Testis (tissue), 5 donors: ENCODE measurements at places on chromosomes 6 and 20. TPM values are rescaled to one million over a fixed set of nuclear protein-coding genes. Genes with fewer than 3 reads are reported as not detected.
A peak's percentile ranks its signal among the peaks of the same experiment; 100 is the strongest.

- no peak for DNase-seq
Observed at GRCh38 chr20:24632581-24632980, 163.2 kb downstream of the SYNDIG1 start.

- DNase-seq: no peak
Observed at GRCh38 chr6:11618533-11618932, 81.0 kb downstream of the TMEM170B start.

GRCh38 chr6:90197854-90198496 lies 98.7 kb downstream of the BACH2 start:
- no peak for DNase-seq

DNA sequence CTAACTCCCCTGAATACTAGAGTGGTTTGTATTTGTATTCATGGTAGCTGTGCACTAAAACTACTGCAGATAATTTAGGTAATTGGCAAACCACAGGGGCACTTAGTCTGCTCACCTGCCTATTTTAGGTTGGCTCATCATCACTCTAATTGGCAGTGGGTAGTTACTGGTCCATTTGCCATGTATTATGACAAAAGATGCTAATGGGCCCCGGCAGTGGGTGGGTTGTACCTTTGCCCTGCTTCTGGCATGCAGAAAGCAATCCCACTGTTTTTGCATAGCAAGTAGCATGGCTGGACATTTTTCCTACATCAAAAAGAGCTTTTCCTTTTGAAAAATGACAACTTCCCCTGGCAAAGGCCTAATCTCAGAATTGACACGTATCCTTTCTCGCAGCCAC lies 741.4 kb upstream of the MAP3K7 start:
- DNase-seq: no peak

Gene DEFB112
- not detected for polyA plus RNA-seq

Gene NKAPL
- 27.2 TPM for polyA plus RNA-seq

Gene GLP1R
- 0.09 TPM for polyA plus RNA-seq

Gene PNLDC1
- polyA plus RNA-seq: 31.6 TPM

DNA sequence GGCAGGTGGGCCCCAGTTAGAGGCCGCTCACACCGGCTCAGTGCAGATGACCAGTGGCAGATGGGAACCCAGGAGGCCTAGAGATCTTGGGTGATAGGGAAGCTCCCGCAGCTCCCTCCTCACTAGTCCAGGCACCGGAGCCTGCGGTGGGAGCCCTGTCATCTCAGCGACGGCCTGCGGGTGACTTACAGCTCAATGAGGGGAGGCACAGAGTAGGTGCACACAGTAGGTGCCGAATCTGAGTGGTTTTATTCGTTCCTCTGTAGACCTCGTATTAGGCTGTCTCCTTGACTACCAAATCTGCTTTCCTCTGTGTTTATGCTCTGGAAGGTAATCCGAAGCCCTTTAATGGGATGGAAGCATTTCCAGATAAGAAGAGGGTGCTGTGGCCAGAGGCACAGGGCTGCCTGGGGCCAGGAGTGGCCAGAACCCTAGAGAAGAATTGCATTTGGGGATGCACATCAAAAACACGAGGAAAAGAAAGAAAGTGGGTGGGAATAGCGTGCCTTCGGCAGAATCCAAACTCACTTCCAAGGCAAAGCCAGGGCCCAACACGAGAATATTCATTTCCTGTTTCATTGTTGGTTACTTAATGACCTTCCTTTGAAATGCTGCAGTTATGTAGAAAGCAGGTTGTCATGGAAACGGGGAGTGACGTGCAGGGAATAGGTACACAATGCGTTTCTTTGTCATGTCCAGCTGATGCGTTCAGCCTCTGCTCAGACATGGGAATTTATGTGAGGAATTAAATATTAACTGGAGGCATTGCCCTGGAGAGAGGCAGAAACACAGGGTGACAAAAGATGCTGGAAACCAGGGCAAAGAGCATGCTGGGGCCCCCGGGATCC lies 24.7 kb downstream of the MYT1 start:
- peak; percentile 75 for DNase-seq

- no peak for DNase-seq
Observed at GRCh38 chr6:66687611-66688140, 980.6 kb upstream of the EYS start.

Gene TBPL1
- polyA plus RNA-seq: 327 TPM

DNA sequence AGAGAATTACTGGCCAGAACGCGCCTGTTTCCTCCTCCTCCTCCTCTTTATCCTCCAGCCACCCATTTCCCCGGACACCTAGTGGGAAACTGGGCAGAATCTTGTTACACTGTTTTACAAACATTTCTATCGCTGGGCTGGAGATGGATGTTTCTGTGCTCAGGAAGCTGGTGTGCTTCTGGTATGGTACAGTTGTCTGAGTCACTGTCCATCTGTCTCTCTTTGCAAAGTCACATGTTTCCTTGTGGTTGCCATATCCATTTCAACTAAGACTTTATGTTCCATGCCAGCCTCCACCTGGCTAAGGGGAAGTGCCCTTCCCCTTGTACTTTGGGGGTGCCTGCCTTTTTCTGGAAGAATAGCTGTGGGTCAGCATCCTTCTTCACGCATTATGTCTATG lies 52.9 kb upstream of the SLC22A16 start:
- DNase-seq: no peak

Gene VARS2
- 31.4 TPM for polyA plus RNA-seq

DNA sequence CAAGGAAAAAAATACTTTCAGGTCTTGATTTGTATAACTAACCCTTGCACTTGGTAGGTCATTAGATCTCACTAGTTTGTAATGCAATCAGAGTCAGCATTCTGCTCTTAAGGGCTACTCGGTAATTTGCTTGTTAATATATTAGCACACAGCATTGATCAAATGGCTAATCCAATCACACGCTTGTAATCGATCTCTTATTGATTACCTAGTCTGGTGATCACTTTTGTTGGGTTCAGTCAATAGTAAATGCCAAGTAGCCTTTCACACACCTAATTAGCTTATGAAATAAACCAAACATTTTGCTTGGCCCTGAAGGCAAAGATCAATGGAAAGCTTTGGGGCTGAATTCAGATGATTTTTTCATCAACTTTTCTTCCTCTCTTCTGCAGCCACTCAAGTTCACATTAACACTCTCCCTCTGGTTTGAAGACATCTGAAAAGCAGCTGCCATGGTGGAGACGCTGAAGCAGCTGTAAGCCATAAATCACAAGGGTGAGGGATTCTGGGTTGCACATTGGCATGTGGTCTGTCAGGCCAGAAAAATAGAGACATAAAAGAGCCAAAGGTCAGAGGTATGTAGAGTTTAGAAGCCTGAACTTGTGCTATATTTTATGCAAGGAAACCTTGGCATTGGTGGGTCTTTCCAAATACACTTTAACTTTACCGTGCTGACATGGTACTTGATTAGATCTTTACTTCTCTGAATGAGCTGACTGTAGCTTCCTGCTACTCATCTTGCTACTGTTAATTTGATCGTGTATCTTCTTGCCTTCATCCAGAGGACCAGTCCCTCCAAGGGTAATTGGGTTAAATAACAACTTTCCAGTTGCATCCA lies 234.4 kb downstream of the SIM1 start:
- no peak for DNase-seq

Gene PKIB
- polyA plus RNA-seq: 5.0 TPM

GRCh38 chr6:37225350-37226169 lies 32.0 kb upstream of the TBC1D22B start:
- no peak for DNase-seq

DNA sequence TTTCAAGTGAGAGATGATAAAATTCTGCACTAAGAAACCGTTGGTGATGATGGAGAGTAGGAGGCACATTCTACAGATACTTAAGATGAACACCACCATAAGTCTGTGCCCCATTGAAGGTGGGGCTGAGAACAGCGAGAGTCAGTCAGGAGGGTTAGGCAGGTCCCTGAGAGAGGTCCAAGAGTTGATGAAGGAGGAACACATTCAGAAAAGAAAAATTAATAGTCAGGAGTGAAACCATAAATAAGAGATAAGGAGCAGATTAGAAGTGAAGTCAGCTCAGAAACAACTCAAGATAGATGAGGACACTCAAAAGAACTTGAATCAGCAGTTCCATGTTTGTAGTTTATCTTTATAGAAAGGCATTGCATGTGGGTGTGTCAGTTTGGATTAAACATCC lies 727.2 kb upstream of the MARCKS start:
- DNase-seq: no peak

Gene BPIFB1
- 5.8 TPM for polyA plus RNA-seq

Gene NRSN2
- 49.4 TPM for polyA plus RNA-seq

GRCh38 chr20:19338960-19339359 lies 126.5 kb downstream of the SLC24A3 start:
- no peak for DNase-seq

DNA sequence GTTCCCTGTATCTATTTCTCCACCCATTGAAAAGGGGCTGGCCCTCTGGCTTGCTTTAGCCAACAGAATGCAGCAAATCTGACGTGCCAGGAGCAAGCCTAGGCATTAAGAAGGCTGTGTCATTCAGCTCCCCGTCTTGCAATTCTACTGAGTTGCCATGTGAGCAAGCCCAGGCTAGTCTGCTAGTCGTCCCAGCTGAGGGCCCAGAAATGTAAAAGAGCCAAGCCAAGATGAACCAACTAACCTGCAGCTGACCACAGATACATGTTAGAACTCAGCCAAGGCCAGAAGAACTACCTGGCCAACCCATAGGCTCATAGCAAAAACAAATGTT lies 30.1 kb downstream of the PREP start:
- DNase-seq: no peak

Gene MOG
- 0.36 TPM for polyA plus RNA-seq

DNA sequence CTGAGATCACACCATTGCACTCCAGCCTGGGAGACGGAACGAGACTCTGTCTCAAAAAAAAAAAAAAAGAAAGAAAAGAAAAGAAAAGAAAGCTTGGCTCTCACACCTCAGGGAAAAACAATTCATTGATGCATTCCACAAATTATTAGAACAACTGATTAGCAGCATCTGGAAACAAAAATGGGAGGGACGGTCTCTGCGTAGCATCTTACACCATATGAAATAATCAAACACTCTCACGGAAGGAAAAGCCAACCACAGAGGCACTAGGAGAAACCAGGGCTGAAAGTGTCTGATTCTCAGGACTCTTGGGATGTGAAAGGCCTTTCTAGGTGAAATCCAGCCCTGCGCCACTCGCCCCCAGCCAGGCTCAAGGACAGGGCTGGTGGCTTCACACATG lies 2.3 kb upstream of the HELZ2 start:
- DNase-seq: no peak

- no peak for DNase-seq
Observed at GRCh38 chr6:126167726-126168125, 172.2 kb upstream of the CENPW start.

DNA sequence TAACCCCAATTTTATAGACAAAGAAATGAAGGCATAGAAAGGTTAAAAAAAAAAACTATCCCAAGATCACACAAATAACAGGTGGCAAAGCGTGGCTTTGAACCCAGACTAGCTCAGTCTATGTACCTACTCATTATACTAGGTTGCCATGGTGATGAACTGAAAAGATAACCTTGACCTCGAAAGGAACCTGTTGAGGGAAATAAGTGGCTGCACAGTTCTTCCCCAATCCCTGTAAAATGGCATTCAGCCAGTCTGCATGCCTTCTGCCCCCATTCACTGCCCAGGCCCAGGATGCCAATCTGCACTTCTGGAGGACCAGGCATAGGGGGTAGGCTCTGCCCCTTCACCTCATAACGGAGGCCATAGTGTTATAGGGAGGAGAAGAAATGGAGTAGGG lies 295.2 kb downstream of the PTPRT start:
- no peak for DNase-seq

- no peak for DNase-seq
Observed at GRCh38 chr6:122129313-122130025, 270.0 kb upstream of the HSF2 start.

DNA sequence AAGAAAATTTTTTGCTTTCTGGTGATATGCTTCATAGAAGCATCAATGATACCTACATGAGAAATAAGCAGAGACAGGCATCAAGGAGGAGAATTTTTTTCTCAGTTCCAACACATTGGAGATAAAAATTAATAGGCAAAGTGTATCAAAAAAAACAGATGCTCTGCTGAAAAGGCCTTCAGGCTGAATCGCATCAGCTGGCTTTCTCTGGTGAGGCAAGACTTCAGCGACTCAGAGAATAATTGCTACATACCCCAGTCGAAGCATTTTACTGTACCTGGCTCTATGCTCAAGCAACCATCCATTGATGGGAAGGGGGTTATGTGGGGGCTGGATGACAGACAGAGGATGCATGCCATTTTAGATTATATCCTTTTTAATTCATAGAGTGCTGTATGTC lies 415.1 kb downstream of the TFAP2A start:
- no peak for DNase-seq

Gene SLC22A23
- polyA plus RNA-seq: 20.9 TPM

- DNase-seq: no peak
Observed at GRCh38 chr6:134809130-134809529, 140.8 kb downstream of the ALDH8A1 start.

GRCh38 chr6:158754738-158755137 lies 64.4 kb downstream of the EZR start:
- peak; percentile 10 for DNase-seq

- no peak for DNase-seq
Observed at GRCh38 chr20:17571153-17571527, 1.3 kb downstream of the DSTN start.

- peak; percentile 82 for DNase-seq
Observed at GRCh38 chr20:52972190-52972937, at the start of gene TSHZ2. Gene TSHZ2 (plus strand): TSS chr20:52972358. CDS start chr20:52973294, 936 bp downstream.

DNA sequence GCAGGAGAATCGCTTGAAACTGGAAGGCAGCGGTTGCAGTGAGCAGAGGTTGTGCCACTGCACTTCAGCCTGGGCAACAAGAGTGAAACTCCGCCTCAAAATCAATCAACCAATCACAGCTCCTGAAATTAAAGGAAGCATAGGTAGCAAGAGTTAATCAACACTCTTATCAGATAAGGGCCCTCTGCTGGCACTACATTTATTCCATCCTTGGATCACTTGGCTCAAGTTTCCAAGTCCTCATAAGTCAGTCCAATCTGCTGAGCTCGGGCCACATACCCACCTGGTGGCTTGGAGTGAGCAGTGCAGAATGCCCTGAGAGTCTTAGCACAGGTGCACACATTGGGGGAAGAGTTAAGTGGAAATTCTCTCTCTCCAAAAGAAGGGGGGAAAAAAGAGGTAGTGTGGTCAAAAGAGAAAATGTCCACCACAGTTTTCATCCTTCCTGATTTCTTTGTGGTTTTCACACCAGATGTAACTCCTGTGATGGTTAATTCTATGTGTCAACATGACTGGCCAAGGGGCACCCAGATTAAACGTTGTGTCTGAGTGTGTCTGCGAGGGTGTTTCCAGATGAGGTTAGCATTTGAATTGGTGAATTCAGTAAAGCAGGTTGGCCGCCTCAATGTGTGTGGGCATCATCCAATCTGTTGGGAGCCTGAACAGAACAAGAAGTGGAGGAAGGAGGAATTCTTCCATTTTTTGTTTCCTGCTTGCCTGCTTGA lies 14.2 kb upstream of the FAM8A1 start:
- no peak for DNase-seq

GRCh38 chr20:9121211-9121610 lies 52.3 kb downstream of the PLCB4 start:
- no peak for DNase-seq

Gene SLC52A3
- polyA plus RNA-seq: 130 TPM

Gene ADGRB3
- polyA plus RNA-seq: 3.2 TPM

DNA sequence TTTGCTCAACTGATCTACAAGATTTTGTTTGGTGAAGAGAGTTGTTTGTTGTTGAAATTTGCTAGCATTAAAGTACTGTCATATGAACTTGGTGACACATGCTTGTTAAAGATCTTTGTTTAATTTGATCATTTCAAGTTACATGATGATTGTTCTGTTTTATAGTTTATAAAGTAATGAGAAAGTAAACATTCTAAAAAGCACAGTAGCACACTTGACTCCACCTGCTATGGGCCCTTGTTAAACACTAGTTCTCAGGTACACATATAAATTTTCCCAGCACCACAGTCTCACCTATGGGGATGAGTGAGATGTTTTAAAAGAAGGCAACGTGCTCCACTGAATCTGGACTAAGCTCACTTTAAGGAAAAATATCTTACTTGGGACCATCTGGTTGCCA lies 14.1 kb downstream of the MCHR2 start:
- DNase-seq: no peak
